ENCODE measurements at places on chromosomes 3 and 15. TPM values are rescaled to one million over a fixed set of nuclear protein-coding genes. Genes with fewer than 3 reads are reported as not detected.

IL5RA gene
- 0.48 TPM for total RNA-seq

ALPK3 gene
- 0.17 TPM for total RNA-seq

LTF gene
- not detected for total RNA-seq

DUOXA2 gene
- total RNA-seq = not detected

CLEC3B gene
- total RNA-seq = 0.45 TPM

IGDCC3 gene
- total RNA-seq = not detected

RPL29 gene
- total RNA-seq = 1,089 TPM

SCN11A gene
- 0.11 TPM for total RNA-seq

SEMA3G gene
- 0.09 TPM for total RNA-seq

RFTN1 gene
- 64.4 TPM for total RNA-seq
